CD8-positive, alpha-beta memory T cell (primary cell): ENCODE measurements at places on chromosomes 7 and 10. TPM values are rescaled to one million over a fixed set of nuclear protein-coding genes. Genes with fewer than 3 reads are reported as not detected.
A peak's percentile ranks its signal among the peaks of the same experiment; 100 is the strongest.

Gene CFAP43
- total RNA-seq, result 0.07 TPM

Gene ZPBP
- 0.22 TPM for total RNA-seq

Gene ZNF239
- total RNA-seq, result 1.4 TPM

Gene GSTO1
- 122 TPM for total RNA-seq

Gene CARD11
- total RNA-seq, result 72.1 TPM

Gene CYP2C8
- 0.11 TPM for total RNA-seq

DNA sequence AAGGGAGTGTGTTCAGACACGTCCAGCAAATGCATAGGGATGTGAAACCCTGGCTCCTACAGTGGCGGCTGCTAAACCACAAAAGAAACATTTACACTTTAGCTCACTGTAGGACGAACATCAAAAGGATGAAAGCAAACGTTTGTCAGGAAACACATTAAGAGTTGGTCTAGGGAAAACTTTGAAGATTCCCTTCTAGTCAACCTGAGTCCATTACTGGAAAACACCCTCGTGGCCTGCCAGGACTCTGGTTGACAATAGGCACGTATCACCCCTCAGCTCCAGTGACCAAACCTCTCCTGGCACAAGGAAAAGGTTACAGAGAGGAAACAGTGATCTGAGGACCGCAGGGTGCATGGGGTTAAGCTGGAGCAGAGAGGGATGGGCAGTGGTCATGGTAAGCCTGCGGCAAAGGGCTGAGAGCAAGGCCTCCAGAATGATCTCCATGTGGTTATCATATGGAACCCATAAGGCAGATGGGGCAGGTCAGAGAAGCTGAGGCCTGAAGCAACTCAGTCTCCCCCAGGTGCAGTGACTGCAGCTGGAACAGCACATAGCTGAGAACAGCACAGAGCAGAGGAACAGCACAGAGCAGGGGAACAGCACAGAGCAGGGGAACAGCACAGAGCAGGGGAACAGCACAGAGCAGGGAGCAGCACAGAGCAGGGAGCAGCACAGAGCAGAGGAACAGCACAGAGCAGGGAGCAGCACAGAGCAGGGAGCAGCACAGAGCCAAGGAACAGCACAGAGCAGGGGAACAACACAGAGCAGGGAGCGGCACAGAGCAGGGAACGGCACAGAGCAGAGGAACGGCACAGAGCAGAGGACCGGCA, 49.9 kb downstream of the CHST15 start:
- H3K36me3 ChIP-seq, result no peaks in the 10 kb centered on the region
- H3K27ac ChIP-seq, result no peak overlapping the region
- H3K4me1 ChIP-seq, result peaks cover 5% of the 10 kb centered on the region
- H3K4me3 ChIP-seq, result no peak overlapping the region
- DNase-seq, result no peak
- no peaks in the 10 kb centered on the region for H3K27me3 ChIP-seq

GRCh38 chr7:24587853-24588252, 14.6 kb downstream of the PALS2 start:
- no peak overlapping the region for H3K4me3 ChIP-seq
- H3K36me3 ChIP-seq, result no peaks in the 10 kb centered on the region
- no peaks in the 10 kb centered on the region for H3K27me3 ChIP-seq
- no peak overlapping the region for H3K27ac ChIP-seq
- H3K4me1 ChIP-seq, result no peaks in the 10 kb centered on the region
- peak; percentile 74 for DNase-seq

- H3K27me3 ChIP-seq, result no peaks in the 10 kb centered on the region
- no peak overlapping the region for H3K4me3 ChIP-seq
- H3K27ac ChIP-seq, result no peak overlapping the region
These were observed 139.4 kb downstream of the EPC1 start for GRCh38 chr10:32207544-32207943.

- H3K36me3 ChIP-seq, result no peaks in the 10 kb centered on the region
- no peak overlapping the region for H3K27ac ChIP-seq
- no peaks in the 10 kb centered on the region for H3K27me3 ChIP-seq
- no peak for DNase-seq
- no peak overlapping the region for H3K4me3 ChIP-seq
These were observed 12.4 kb upstream of the RET start for GRCh38 chr10:43064331-43065075.

- no peaks in the 10 kb centered on the region for H3K36me3 ChIP-seq
- DNase-seq, result no peak
- H3K4me1 ChIP-seq, result peaks cover 21% of the 10 kb centered on the region
- H3K27me3 ChIP-seq, result no peaks in the 10 kb centered on the region
These were observed 29.6 kb upstream of the DPYSL4 start for GRCh38 chr10:132157101-132157500.

DNA sequence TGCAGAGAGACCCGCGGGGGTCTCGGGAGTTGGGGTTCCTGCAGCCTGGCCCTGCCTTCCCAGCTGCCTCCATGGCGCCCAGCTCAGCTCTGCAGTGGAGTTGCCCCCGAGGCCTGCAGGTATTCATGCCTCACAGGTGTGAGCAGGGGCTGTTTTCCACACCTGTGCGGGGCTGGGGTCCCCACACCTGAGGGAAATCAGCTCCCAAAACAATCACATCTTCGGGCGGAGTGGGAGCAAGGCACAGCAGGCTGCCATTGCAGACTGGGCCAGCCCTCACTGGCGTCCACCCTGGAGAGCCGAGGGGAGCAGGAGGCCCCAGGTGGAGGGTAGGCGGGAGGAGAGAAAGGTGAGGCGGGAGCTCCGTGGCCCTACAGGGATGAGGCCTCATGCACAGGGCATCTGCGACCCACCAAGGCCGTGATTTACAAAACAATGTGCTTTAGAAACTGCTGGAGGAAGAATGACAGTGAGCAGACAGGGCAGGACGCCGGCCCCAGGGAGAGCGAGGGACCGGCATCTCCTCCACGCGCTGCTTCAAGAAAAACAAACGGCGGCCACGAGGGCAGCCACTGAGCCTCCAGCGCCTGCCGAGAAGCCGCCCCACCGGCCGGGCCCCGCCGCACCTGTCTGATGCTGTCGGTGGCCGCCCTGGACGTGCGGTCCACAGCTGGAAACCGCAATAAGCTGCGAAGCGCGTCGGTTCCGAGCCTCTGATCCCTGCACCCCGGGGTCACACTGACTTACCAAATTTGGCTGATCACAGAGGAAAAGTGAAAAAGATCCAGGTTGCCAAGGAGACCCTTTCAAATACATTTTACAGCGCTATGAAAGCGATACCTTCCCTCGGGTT, 53.0 kb upstream of the PDGFA start:
- DNase-seq, result no peak
- H3K27ac ChIP-seq, result no peak overlapping the region
- H3K27me3 ChIP-seq, result no peaks in the 10 kb centered on the region
- H3K4me3 ChIP-seq, result no peak overlapping the region

- no peak for DNase-seq
- no peak overlapping the region for H3K4me3 ChIP-seq
- H3K36me3 ChIP-seq, result no peaks in the 10 kb centered on the region
- no peaks in the 10 kb centered on the region for H3K4me1 ChIP-seq
- H3K27me3 ChIP-seq, result peaks cover 4% of the 10 kb centered on the region
These were observed 7.8 kb downstream of the GARIN1A start for GRCh38 chr7:128679920-128680319.

DNA sequence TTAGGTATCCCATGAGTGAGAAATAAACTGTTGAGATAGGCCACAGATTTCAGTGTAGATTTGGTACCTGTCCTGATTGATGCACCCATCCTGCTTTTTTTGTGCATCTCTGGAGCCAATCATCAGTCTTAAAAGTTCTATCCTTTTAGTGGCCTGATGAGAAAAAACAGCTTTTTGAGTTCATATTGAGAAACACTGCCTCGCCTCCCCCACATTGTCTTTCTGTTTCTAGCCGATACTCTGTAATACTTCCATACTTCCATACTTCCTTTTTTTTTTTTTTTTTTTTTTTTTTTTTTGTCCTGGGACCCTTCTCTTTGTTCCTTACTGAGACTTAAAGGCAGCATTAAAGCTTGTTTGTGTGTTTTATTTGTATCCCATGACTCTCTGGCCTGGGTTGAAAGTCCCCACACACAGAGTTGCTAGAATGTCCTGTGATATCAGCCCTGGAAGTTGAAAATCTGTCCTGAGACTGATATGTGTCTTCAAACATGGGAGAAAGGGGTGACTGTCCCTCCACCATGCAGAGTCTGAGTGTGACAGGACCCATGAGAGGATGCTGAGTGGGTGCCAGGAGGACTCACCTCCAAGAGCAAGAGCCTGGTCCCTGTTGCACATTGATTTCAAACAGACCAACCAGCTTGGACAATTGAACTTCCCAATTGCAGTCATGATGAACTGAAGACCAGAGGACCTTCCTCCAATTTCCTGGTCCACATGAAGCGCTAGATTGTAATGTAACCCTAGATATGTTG, 5.7 kb downstream of the ZNF22 start:
- H3K36me3 ChIP-seq, result peaks cover 9% of the 10 kb centered on the region
- H3K27ac ChIP-seq, result no peak overlapping the region
- no peak overlapping the region for H3K4me3 ChIP-seq
- H3K4me1 ChIP-seq, result peaks cover 13% of the 10 kb centered on the region

DNA sequence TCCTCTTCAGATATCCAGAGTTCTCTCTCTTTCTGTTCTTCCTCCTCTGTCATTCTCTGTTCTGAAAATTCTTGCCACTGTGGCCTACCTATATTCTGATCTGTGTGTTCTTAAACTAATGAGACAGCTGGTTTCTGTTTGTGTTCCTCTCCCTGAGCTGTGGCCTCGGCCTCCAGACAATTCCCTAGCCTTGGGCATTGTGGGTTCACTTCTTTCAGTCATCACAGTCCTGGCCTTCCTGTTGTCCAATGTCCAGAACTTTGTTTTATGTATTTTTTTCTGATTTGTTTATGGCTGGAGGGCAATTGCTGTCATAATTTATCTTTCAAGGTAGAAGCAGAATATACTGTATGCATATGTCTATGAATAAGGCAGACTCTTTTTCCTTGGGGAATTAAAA, 173.2 kb upstream of the MTPN start:
- no peaks in the 10 kb centered on the region for H3K36me3 ChIP-seq
- no peak for DNase-seq
- no peaks in the 10 kb centered on the region for H3K27me3 ChIP-seq
